ENCODE measurements at places on chromosomes 7 and 10.

GRCh38 chr10:65798133-65798532 lies 1127.7 kb upstream of the LRRTM3 start:
- DNase-seq, result no peak

- DNase-seq, result no peak
Observed at GRCh38 chr10:105674448-105674847, 1033.4 kb downstream of the SORCS3 start.

GRCh38 chr10:5317547-5318107 lies 47.1 kb upstream of the UCN3 start:
- DNase-seq, result peak; percentile 84

DNA sequence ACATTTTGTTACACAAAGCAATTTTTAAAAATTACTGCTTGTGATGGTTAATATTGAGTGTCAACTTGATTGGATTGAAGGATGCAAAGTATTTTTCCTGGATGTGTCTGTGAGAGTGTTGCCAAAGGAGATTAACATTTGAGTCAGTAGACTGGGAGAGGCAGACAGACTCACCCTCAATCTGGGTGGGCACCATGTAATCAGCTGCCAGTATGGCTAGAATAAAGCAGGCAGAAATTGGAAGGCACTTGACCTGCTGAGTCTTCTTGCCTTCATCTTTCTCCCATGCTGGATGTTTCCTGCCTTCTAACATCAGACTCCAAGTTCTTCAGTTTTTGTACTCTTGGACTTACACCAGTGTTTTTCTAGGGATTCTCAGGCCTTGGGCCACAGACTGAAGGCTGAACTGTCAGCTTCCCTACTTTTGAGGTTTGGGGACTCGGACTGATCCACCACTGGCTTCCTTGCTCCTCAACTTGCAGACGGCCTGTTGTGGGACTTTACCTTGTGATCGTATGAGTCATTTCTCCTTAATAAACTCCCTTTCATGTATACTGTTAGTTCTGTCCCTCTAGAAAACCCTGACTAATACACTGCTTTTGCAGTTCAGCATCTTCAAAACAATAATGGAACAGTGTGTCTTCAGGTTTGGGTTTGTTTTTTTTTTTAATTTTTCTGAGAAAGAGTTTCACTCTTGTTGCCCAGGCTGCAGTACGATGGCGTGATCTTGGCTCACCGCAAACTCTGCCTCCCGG lies 244.1 kb upstream of the SEMA3C start:
- no peak for DNase-seq

DNA sequence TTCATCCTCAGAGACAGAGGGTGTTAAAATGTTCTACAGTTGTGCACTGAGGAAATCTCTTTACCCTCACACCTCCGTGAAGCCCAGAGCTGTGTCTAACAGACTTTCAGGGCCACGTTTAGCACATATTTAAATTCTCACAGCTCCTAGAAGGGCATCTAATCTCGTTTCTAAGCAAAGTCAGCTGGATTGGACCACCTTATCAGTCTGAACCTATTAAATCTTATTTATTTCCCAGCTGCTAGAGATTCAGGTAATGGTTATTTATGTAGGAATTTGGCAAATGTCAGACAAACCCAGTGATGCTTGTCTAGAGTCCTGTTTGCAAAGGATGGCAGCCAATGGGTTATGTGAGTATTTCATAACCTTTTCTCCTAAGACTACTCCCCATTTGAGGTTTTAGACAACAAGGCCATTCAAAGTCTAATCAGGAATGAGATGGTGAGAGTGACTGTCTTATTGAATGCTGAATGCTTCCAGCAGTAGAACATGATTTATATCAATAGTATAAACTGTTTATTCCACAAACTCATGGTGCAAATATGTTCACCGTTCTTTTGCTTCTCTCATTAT lies 54.8 kb upstream of the EXOC4 start:
- no peak for DNase-seq

- DNase-seq, result no peak
Observed at GRCh38 chr7:51246258-51247245, 70.1 kb downstream of the COBL start.

GRCh38 chr7:114081606-114082425 lies 163.0 kb upstream of the PPP1R3A start:
- peak; percentile 73 for DNase-seq

DNA sequence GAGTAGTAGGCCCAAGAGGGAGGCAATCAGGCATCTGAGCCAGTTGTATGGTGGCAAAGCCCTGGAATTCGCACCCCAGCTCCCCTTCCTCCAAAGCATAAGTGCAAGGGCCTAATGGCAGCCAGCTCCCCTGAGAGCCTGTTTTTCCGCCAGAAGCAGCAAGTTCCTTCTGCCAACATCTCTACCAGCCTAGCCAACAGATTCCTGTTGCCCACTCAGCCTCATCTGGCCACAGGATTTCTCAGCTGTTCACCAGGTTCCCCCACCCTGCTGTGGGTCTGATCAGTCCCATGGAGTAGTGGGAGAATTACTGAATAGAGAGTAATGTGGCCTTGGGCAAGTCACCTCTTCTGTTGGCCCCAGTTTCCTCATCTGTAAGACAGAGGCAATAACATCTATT lies 186.2 kb upstream of the PDE1C start:
- no peak for DNase-seq

GRCh38 chr10:116059320-116059719 lies 213.7 kb downstream of the GFRA1 start:
- DNase-seq, result no peak

GRCh38 chr7:22551768-22552513 lies 52.0 kb upstream of the STEAP1B start:
- DNase-seq, result no peak

- no peak for DNase-seq
Observed at GRCh38 chr10:1354809-1355710, 298.9 kb downstream of the WDR37 start.

- DNase-seq, result no peak
Observed at GRCh38 chr7:28411876-28412662, at the start of gene CREB5. CREB5 (plus strand) TSS chr7:28412518; CDS start chr7:28412915, 397 bp downstream.

DNA sequence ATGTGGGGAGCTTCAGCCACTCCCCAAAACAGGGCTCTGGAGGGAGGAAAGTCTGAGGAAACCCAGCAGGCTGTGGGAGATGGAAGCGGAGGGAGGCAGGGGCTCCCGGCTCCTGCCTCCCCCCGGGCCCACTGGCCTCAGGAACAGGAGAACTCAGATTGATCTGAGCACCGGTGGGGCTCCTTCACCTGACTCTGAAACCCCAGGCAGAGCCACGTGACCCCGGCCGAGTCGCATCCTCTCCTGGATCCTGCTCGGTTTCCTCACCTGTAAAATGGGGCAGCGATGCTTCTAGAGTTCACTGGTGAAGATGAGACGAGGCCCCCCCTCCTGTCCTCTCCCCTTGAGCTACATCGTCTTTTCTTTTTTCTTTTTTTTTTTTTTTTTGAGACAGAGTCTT lies 33.6 kb downstream of the TCERG1L start:
- no peak for DNase-seq

GRCh38 chr7:146862415-146862814 lies 745.8 kb downstream of the CNTNAP2 start:
- no peak for DNase-seq

GRCh38 chr10:98039690-98040381 lies 9.4 kb upstream of the CRTAC1 start:
- no peak for DNase-seq

GRCh38 chr7:1794888-1795542 lies 124.9 kb downstream of the ELFN1 start:
- DNase-seq, result peak; percentile 23

Data from fibroblast of skin of scalp (primary cell).